Epithelial cell of esophagus (primary cell): ENCODE measurements at places on chromosomes 12 and 14.

- peak; percentile 45 for DNase-seq
Observed at GRCh38 chr12:127327986-127328385, 939.0 kb upstream of the TMEM132C start.

DNA sequence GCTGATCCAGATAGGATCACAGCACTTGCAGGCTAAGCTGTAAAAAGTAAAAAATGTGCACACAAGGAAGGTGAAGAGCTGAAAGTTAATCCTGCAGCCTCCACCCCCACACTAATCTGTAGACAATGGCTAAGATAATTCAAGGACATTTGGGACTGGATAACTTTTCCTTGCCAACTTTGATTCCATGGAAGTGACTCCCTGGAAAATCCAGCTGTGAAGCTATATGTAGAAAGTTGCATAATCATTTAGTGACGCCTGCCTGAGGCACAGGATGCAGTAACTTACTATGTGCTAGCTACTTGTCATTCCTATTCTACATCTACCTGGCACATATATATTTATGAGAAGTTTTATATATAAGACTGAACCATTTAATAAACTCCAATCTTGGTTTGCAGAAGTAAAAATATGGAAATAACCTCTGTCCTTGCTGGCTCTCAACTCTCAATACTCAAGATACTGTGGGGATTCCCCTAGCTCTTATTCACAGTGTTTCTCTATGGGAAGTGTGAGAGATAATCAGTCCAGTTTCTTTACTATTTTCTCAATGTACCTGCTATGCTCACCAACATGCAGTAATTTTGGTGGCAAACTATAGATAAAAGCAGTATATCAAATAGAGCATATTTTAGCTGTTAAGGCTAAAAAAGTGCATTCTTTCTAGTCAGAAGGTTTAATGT lies 14.8 kb downstream of the LDHB start:
- peak; percentile 83 for DNase-seq

DNA sequence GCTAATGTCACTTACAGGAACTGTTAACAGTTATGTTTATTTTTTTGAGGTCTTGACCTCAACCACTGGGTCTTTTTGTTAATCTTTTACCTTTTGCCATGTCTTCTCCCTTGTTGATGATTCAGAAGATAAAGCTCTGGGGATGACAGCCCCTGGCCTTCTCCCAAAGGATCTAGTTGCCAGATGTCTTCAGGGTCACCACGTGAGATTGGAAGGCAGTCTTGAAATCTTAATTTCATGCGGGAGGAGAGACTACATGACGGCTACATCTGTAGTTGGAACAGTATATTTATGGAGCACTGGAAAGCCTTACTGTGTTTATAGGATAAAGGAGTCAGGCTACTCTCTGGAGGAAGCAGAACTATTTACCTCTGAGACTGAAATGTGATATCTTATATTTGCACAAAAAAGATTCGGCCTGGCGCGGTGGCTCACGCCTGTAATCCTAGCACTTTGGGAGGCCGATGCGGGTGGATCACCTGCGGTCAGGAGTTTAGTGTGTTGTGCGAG lies 5.6 kb downstream of the MLEC start:
- DNase-seq: no peak

DNA sequence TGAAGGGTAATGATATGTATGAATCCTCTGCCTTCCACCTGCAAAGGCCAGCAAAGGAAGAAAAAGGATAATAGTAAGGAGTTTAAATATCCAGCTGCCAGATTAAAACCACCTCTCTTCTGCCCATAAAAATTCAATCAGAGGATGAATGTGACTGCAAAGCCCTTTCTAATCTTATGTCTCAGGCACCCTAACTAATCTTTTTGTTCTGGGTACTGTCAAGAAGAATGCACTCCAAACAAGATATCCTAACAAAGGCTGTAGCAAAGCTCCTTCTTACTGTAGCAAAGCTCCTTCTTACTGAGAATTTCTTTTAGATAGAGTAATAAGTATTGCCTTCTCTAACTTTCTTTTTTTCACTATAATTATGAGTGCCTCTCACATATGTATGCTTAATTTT lies 91.8 kb downstream of the ST8SIA1 start:
- DNase-seq: no peak

GRCh38 chr12:124808272-124808671 lies 55.4 kb downstream of the SCARB1 start:
- no peak for DNase-seq

GRCh38 chr12:117589021-117589420 lies 227.6 kb upstream of the NOS1 start:
- DNase-seq: no peak

GRCh38 chr14:91929700-91930099 lies 17.8 kb downstream of the FBLN5 start:
- DNase-seq: peak; percentile 28

GRCh38 chr12:65822732-65823512 lies 1.4 kb upstream of the HMGA2 start:
- peak; percentile 75 for DNase-seq

DNA sequence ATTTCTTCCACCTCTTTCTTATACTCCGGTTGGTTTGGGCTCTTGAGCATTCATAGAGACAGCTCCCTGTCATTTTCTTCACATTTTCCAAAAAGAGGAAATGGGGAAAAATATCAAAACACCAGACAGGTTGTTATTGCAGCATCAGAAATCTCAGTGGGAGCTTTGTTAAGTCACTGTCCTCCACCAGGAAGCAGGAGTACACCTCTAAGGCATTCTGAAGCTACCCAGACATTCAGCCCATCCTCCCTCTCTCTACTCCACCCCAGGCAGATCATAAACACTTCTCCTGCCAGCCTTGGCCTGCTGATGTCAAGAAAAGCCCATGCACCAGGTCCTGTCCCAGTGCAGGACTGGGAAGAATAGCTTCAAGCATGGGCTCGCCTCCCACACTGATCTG lies 1198.3 kb downstream of the VRK1 start:
- DNase-seq: no peak

DNA sequence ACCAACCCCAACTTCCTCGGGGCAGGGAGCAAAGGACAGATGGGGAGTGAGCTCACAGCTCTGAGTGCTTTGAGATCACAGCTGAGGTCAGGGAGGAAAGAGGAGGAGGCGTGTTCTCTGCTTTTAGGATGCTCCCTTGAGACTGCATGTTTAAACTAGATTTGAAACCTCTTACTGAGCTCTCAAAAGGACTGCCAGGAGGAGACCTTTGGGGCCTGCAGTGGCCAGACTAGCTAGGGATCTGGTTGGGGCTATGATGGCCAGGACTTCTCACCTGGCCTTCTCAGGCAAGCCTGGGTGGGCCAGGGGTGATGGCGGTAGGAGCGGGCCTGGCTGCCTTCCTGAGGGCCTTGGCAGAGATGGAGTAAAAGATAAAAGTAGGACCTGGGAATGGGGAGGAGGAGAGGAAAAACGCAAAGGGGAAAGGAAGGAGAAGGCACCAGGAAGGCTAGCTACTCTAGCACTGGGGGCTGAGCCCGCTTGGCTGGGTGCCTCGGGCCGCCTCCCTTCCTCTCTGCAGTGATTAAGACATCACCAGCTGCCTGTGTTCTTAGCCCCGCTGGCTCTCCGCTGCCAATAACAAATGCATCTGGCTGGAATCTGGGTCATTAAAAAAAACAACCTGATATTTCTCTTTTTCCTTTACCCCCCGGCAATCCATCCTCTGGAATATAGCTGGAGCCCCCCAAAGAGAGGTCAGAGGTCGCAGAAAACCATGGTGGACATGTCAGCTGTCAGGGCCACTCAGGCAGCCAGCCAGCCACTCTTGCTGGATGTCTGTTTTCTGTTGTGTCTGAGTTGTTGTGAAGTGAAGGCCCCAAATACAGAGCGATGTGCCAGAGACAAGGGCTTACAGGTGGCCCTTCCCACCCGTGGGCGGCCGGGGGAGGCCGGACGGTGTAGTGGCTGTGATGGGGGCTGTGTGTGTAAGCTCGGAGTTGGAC lies 141.3 kb downstream of the TSPAN9 start:
- DNase-seq: peak; percentile 84
